ENCODE measurements at places on chromosomes 7 and 10. TPM values are rescaled to one million over a fixed set of nuclear protein-coding genes. Genes with fewer than 3 reads are reported as not detected.

Gene TMEM270
- total RNA-seq: not detected

Gene FAM24B
- 9.5 TPM for total RNA-seq

Gene GIMAP2
- 30.0 TPM for total RNA-seq

Gene UNCX
- not detected for total RNA-seq

Gene GIMAP1
- total RNA-seq: 5.5 TPM

Gene IKZF1
- 245 TPM for total RNA-seq

Gene RBM20
- 0.05 TPM for total RNA-seq

Gene SLC13A1
- not detected for total RNA-seq

Gene WNT8B
- total RNA-seq: 0.40 TPM

Gene WAC
- 136 TPM for total RNA-seq

Gene RGR
- not detected for total RNA-seq

Gene ADAM12
- total RNA-seq: 1.2 TPM

Gene ERLIN1
- 18.7 TPM for total RNA-seq

Gene SCIN
- 0.64 TPM for total RNA-seq

Gene SP8
- total RNA-seq: not detected

Gene ACHE
- not detected for total RNA-seq

Gene DLX6
- total RNA-seq: not detected

Gene TMEM176A
- not detected for total RNA-seq

Gene SEC24C
- 84.6 TPM for total RNA-seq

Gene ZWINT
- 77.8 TPM for total RNA-seq

Gene FXYD4
- total RNA-seq: not detected

Gene CLCN1
- 0.09 TPM for total RNA-seq

Gene ZNF92
- total RNA-seq: 15.1 TPM

Gene SRI
- total RNA-seq: 193 TPM

Gene PALD1
- 5.4 TPM for total RNA-seq

Gene ADAM8
- total RNA-seq: 176 TPM

Gene TMEM184A
- 0.14 TPM for total RNA-seq

Gene GJC3
- 0.73 TPM for total RNA-seq

Gene ENO4
- not detected for total RNA-seq

Gene PSD
- 11.2 TPM for total RNA-seq

Gene LIPK
- total RNA-seq: not detected

Gene SFRP4
- not detected for total RNA-seq

Gene ADARB2
- total RNA-seq: not detected

Gene ATP6V0A4
- total RNA-seq: 0.19 TPM

Gene CDC14C
- total RNA-seq: not detected

Gene BTBD16
- total RNA-seq: not detected

Gene LRRC18
- not detected for total RNA-seq

Gene C10orf120
- not detected for total RNA-seq

Gene UBE2H
- 25.6 TPM for total RNA-seq

Gene BAZ1B
- total RNA-seq: 90.2 TPM

Gene PAPSS2
- 0.30 TPM for total RNA-seq

Gene PPP1R17
- total RNA-seq: not detected

Gene CALHM3
- not detected for total RNA-seq

Gene CTTNBP2
- not detected for total RNA-seq

Gene CLDN3
- not detected for total RNA-seq

Gene SMKR1
- total RNA-seq: 2.3 TPM

All from activated CD4-positive, alpha-beta T cell treated with anti-CD3 and anti-CD28 coated beads for 36 hours (primary cell).